HT1080 (cell line): ENCODE measurements at places on chromosomes 12 and 14. TPM values are rescaled to one million over a fixed set of nuclear protein-coding genes. Genes with fewer than 3 reads are reported as not detected.

DNA sequence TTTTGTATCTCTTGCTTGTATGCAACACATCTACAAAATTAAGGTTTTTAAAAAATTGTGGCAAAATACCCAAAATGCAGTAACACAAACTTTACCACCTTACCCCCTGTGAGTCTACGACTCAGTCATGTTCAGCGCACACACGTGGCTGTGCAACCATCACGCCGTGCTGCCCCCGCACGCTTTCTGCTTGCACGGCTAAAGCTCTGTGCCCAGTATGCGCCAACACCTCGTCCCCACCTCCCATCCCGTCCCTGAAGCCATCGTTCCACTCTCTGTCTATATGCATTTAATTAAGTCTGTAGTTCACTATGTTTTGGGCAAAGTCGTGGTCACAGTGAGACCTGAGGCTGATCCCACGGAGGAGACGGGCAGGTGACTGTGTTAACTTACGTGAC is 36.4 kb downstream of the FZD10 start:
- no peak for DNase-seq

CACNA1C gene
- total RNA-seq: not detected in 2 replicates

- no peak for DNase-seq
Measured at GRCh38 chr12:95088379-95088778, 15.0 kb upstream of the NR2C1 start.

DNA sequence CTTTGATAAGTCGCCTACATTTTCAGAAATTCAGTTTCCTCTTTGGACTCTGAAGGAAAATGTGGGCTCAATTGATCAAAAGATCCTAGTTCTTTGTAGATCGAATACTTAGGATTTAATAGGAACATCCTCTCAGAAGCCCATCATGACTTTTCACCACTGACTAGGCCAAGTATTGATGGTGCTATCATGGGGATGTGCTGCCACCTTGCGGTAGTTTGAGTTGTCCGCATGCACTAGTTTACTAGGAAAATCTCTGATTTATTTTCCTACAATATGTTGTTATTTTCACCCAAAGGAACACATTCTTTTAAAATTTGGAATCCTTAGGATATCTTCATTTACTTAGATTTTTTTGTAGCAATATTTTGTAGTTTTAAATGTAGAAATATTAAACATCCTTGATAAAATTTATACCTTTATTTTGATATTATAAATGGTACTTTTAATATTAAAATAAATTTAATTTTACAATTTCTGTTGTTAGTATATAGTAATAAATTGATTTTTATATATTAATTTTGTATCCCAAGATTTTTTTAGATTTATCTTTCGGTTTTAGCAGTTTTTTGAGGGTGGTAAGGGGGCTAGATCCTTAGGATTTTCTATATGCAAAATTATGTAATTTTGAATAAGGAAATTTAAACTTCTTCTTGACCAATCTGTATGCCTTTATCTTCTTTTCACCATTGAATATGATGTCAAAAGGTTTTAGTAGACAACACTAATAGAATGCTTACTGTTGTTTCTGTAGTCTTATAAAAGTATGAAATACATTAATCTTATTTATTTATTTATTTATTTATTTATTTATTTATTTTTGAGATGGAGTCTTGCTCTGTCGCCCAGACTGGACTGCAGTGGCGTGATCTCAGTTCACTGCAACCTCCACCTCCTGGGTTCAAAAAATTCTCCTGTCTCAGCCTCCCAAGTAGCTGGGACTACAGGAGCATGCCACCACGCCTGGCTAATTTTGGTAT is 52.9 kb upstream of the OR9K2 start:
- DNase-seq: peak; percentile 28

DNA sequence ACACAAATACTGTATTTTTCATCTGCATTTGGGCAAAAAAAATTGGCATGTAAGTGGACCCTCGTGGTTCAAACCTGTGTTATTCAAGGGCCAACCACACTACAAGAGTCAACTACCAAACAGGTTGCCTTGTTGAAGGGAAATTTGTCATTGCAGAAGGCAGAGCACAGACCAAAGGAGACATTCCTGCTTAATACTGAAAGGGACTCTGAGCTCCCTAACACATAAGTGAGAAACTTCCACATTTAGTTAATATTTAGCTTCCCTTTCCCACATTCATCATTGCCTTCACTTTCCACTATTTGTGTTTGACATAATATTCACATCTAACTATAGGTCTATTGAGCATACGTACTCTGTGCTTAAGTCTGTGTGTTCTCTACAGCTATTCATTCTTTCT is 266.9 kb downstream of the KCNH5 start:
- no peak for DNase-seq

TAS2R19 gene
- total RNA-seq: 0.23 and 0.40 TPM in 2 replicates

DNA sequence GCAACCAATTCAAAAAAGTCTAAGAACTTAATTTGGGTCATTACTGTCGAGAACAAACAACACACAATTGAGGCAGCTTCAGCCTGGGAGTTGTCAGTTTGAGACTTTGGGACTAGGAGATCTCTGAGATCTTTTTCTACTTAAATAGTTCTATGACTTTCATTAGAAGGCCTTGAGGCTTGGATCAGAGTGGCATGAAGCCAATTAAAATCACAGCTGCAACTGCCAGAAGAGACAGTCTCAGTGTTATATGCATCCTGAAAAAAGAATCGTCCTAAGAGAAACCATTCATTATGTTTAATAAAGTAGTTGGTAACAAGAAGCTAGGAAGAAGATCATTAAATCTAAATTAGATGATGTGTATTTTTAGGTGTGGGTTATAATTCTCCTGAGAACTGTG is 170.8 kb upstream of the RASSF8 start:
- DNase-seq: no peak

ITPK1 gene
- 37.5 and 57.0 TPM in 2 replicates for total RNA-seq

- no peak for DNase-seq
Measured at GRCh38 chr14:101470266-101470665, 91.0 kb upstream of the DIO3 start.

AQP5 gene
- total RNA-seq: not detected in 2 replicates

GRCh38 chr12:49585477-49586459 is 17.8 kb upstream of the MCRS1 start:
- no peak for DNase-seq

- peak; percentile 53 for DNase-seq
Measured at GRCh38 chr12:6336889-6337853, 4.7 kb downstream of the TNFRSF1A start.

KITLG gene
- 8.7 and 9.5 TPM in 2 replicates for total RNA-seq

DNA sequence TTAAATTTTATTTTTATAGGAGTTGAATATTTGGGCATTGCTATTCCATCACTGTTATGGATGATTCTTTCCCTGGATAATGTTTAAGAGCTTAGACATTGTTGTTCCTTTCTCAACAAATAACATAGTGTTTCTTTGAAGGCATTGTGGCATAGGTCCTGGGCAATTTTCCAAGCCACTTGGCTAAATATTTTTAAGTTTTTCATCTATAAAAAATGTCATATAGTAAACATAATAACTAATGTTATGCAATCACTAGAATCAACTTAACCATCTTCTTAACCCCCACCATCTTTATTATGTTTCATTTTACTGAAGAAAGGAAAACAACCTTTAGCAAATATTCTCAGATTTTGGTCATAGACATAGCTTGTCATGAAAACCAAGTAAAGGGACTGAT is 600.6 kb upstream of the LMO3 start:
- no peak for DNase-seq

DNA sequence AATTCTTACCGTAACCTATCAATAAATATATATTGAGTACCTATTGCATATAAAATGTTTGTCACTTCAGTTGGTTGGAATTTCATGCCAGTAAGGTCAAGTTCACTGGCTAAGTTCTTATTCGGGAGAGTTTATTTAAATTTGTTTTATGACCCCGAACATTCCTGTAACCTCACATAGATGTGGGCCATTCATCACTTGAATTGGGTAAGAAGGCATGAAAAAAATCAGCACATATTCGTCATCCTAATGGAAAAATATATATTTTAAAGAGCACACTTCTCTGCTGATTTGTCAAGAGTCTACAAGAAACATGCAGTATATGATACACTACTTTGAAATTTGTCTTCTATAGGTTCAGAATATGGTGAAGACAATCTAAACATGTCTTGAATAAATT is 263.4 kb downstream of the CCDC91 start:
- DNase-seq: no peak

SETD3 gene
- 36.6 and 37.7 TPM in 2 replicates for total RNA-seq

DNA sequence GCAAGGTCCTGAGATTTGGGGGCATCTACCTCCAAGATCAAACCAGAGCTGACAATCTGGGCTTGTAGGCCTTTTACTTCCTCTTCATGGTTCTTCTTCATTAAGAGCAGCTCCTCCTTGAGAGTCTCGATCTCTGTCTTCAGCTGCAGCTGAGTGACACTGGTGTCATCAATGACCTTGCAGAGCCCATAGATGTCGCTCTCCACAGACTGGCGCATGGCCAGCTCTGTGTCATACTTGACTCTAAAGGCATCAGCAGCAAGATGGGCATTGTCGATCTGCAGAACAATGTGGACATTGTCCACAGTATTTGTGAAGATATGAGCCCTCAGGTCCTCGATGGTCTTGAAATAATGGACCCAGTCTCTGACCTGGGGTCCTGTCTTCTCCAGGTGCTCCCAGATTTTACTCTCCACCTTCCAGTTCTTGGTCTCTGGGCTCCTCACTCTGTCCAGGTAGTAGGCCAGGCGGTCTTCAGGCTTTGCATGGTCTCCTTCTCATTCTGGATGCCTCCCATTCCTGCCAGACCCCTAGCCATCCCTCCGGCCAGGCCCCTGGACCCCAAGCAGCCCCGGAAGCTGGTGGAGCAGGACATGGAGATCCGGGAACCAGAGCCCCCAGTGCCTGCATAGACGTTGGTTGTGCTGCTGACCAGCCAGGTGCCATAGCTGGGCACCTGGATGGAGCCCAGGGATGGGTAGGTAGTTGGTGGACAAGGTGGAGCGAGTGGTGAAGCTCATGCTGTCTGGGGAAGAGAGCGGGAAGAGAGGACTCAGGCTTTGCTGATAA is 141.0 kb downstream of the MSRB3 start:
- no peak for DNase-seq

DNA sequence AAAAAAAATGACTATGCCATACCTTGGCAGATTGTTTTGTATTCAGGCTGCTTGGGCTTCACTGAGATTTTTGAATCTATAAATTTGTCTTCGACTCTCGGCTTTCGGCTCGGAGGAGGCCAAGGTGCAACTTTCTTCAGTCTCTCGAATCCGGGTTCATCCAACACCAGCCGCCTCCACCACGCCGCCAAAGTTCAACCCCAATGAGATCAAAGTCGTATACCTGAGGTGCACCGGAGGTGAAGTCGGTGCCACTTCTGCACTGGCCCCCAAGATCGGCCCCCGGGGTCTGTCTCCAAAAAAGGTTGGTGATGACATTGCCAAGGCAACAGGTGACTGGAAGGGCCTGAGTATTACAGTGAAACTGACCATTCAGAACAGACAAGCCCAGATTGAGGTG is 12.4 kb upstream of the SPPL3 start:
- DNase-seq: no peak

GRCh38 chr14:24846261-24846660 is 203.7 kb downstream of the STXBP6 start:
- no peak for DNase-seq

CLEC6A gene
- not detected in 2 replicates for total RNA-seq

DNA sequence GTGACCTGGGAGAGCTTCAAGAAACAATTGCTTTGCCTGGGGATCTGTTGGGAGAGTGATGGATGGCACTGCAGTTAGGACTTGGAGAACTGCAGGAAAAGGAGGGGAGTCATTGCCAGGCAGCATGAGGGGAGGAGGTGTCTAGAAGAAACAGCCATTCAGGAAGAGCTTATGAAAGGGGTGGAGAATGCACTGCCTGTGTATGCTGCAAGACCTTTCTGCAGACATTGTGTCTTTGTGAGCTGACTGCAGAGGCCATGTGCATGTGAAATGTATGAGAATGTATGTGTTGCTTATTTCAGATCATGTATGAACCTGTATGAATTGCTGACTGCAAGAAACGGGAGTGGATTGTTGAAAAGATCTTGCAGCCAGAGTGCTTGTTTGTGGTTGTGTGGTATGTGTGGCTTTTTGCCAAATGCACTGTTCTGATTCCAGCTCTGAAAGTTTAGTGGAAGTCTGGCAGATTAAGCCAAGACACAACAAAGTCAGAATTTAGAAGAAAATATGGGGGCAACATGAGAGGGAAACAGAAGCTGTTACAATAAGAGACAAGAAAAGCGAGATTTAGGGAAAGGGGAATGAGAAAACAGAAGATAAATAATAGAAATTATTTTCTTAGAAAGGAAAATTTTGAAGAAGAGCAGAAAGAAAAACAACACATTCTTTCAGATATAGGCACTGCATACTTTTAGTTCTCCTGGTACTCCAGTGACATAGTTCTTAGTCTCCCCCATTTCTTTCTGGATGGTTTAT is 9.8 kb upstream of the RIMKLB start:
- peak; percentile 81 for DNase-seq

DNA sequence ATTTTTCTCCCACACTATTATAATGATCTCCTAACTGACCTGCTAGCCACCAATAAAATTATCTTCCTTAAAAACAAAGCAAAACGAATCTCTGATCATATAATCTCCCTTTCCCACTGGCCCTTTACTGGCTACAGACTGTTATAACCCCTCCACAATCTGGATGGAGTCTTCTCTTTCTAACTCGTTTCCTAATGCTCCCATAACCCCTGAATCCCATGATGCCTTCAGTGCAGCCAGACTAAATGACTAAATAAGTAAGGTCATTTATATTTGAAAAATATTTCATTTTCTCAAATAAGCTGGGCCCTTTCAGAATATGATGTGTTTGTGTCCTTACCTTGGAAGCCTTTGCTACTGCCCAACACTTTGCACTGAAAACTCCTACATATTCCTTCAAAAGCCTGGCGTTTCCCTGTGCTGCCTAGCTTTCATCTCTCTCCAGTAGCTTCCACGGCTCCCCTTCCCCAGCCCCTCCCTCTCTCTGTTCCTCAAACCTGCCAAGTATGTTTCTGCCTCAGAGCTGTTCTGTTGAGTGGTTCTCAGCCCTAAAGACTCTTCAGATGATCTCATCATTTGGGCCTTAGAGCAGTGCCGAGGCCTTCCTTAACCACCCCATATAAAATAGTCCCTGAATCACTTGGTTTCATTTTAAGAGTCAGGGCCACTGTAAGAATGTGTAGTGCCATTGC is 91.7 kb downstream of the MYRFL start:
- no peak for DNase-seq

CLEC9A gene
- total RNA-seq: not detected in 2 replicates

GRCh38 chr14:105387530-105387922 is 10.8 kb upstream of the TEX22 start:
- DNase-seq: no peak

DNA sequence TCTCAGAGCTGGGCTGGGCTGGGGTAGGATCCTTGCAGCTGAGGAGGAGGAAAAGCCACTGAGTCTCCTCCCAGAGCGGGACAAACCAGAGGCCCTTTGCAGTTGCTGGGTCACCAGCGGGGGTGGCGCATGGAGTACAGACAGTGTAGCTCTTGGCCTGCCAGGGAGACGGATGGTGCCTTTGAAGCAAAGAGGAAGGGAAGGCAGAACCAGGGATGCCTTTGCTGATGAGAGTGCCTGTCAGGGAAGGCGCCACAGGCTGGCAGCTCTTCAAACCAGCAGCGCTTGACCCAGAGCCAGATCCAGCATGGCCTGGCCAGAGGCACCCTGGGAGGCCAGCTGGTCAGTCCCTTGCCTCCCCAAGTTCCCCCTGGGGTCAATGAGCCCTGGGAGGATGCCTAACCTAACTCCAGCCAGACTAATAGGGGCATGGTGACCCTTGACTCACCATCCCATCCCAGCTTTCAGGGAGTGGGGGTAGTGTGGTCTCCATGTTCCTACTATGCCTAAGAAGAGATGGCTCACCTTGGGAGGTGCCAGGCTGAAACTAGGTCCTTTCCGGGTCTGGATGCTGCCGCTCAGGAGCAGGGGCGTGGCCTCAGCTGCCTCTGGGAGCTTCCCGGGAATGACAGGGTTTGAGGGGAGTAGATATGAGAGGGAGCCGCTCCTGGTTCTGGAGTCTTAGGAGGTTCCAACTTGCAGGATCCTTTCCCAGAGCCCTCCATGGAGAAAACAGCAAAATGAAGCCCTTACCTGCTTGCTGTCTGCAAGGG is 19.8 kb downstream of the VASH1 start:
- no peak for DNase-seq
